CD4-positive, alpha-beta T cell treated with Interferon alpha-2 for 1 hour (primary cell): ENCODE measurements at places on chromosomes 13 and 19.

GRCh38 chr13:109479534-109479933 is 306.8 kb downstream of the IRS2 start:
- no peak for DNase-seq

GRCh38 chr13:99436686-99437416 is 64.4 kb upstream of the TM9SF2 start:
- peak; percentile 94 for DNase-seq

DNA sequence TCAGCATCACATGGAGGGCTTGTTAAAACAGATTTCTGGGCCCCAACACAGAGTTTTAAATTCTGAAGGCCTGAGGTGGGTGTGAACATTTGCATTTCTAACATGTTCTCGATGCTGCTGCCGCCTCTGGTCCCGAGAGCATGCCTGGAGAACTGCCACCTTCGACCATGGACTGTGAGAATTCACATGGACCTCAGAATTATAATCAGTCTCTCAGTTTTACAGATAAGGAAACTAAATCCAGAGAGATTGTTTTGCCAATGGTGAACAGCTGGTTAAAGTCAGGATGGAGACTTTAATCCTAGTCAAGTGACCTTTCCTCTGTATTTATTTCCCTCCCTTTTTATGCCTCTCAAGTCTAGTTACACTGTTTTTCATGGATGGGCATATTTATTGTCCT is 14.7 kb downstream of the ALOX5AP start:
- DNase-seq: no peak

GRCh38 chr13:91399189-91400062 is 1.0 kb downstream of the GPC5 start:
- peak; percentile 5 for DNase-seq

GRCh38 chr19:7386308-7386707 is 37.6 kb downstream of the ARHGEF18 start:
- DNase-seq: no peak

GRCh38 chr19:8826371-8826770 is 5.7 kb downstream of the ZNF558 start:
- DNase-seq: no peak

DNA sequence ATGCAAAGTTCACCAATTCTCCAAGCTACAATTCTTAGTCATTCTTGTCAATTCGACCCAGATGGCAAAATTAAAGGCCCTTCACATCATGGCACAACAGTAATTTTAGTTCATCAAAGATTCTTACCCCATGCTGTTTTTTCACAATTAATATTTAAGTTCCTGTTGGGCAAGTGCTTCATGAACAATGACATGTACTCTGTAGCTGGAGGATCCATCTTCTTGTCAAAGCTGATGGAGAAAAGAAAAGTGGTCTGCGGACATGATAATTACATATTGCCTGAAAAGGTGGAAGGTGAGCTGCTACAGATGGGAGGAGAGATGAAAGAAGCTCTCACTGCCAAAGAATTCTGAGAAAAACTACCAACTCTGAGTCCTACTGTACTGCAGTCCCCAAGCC is 1370.3 kb upstream of the SLC10A2 start:
- DNase-seq: no peak

GRCh38 chr13:109140479-109141349 is 511.3 kb downstream of the MYO16 start:
- no peak for DNase-seq

DNA sequence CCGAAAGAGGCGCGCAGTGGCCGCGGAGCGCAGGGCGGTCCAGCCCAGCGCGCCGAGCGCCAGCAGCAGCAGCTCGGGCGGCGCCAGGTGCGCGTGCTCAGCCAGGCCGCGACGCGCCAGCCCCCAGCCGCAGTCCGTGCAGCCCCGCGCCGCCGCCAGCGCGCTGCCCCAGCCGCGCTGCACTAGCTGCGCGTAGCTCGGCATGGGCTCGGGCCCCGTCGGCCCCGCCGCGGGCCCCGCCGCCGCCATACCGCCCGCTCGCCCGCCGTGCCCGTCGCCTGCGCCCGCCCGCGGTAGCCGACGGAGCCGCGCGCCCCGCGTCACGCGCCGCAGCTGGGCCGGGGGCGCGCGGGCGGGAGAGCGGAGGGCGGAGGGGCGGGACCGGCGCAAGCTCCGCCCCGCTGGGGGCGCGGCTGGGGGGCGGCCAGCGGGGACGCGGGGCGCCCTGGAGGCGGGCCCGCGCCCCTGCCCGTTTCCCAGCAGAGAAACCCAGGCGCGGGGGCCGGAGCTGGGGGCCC is at the start of gene CERS1:
Gene CERS1, minus strand, starts transcription at position 335 of the 518 bp plus-strand sequence. Its CDS starts 86 bp downstream, at position 249.
- no peak for DNase-seq

GRCh38 chr13:74036373-74036772 is 97.8 kb downstream of the KLF12 start:
- no peak for DNase-seq

DNA sequence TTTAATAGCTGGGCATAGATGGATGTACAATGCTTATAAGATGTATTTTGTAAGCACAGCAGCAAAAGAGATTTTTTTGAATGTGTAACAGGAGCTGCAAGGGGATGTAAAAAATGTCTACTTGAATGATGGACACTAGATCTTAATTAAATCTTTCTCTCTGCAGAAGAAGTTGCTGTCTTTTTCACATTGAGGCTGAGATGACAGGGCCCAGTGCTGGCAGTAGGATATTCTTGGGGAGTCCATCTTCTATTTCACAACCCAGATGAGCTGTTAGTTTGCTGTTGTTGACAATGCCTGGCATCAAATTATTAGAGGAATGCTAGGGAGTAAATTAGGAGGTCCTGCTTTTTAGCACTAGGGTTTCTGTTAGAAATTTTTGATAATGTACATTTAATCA is 698.7 kb downstream of the SLITRK5 start:
- no peak for DNase-seq

GRCh38 chr19:6297202-6297601 is 17.4 kb upstream of the MLLT1 start:
- DNase-seq: no peak

- peak; percentile 13 for DNase-seq
These were observed at the start of gene GAS6 for GRCh38 chr13:113863524-113864272. Gene GAS6 (minus strand): TSS chr13:113864076. CDS start chr13:113863920, 156 bp downstream.

DNA sequence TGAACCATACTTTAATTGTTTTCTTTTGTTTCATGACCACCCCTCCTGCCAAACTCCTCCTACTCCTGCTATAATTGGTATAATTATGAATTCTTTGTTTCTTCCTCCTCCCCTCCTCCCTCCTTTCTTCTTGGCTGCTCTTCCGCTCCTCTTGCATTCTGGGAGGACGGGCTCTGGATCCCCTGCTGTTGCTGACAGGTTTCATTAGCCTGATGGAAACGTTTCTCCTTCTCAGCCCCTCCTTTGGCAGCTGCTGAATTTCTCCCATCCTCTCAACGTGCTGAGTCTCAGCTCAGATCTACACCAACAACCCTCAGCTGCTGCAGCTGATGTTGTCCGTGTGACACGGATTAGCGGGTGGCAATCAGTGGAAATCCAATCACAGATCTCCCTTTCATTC is 97.1 kb upstream of the UBAC2 start:
- DNase-seq: no peak

- DNase-seq: no peak
These were observed 249.4 kb upstream of the PCDH20 start for GRCh38 chr13:61664801-61665705.

DNA sequence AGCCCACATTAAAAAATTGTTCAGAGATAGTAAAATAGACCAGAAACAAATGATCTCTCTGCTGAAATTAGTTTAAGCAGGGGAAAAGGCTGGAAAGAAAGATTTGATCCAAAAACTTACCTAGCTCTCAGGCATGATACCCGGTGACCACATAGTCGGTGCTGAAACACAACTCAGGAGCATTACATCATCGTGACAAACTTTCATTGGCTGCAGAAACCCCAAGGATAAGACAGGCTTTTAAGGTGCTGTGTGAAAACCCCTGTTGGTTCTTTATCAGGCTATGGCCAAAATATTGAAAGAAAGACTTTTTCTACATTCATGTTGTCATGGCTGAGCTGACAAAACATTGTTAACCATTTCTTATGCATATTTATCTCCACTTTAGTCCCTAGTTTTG is 171.7 kb upstream of the KLF12 start:
- DNase-seq: no peak

DNA sequence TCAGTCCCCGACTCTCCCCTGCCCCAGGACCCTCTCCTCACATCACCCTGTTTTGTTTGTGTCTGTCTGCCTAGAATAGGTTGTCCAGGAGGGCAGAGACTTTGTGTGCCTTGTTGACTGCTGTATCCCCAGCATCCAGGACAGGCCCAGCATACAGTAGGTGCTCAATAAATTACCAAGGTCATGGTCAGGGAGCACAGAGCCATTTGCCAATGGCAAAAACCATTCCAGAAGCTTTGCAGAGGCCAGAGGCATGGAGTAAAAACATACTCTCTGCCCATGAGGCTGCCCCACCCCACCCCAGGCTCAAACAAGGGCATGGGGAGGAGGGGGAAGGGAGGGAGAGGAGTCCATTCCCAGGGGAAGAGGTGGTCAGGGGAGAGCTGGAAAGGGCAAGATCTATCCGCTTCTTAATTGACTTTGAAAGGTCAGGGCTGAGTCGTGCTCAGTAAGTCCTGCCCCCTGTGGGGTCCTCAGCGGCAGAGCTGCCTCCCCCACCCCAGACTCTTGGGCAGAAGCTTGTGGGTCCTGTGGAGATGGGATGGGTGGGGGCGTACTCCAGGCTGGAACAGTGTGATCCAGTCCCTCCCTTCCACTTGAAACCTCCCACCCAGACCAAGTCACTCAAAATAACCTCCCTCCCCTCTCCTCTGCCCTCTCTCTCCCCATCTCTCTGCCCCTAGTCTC is 4.4 kb downstream of the GPR4 start:
- DNase-seq: no peak

DNA sequence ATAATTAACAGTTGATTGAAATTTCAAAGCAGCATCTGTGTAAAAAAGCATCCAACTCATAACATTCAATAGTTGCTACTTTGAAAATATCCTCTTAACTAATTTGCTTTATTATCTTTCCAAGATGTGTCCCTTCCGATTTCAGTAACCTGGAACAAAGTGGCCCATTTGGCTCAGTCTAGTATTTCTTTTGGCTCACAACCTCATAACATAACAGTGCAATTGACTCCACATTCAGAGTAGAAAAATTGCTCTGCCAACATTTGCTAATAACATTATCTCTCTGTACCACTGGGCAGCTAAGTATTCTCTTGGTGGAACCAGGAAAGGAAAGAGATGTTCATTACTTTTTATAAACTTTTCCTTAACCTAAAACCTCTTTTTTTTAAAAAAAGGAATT is 571.1 kb upstream of the ARGLU1 start:
- no peak for DNase-seq

DNA sequence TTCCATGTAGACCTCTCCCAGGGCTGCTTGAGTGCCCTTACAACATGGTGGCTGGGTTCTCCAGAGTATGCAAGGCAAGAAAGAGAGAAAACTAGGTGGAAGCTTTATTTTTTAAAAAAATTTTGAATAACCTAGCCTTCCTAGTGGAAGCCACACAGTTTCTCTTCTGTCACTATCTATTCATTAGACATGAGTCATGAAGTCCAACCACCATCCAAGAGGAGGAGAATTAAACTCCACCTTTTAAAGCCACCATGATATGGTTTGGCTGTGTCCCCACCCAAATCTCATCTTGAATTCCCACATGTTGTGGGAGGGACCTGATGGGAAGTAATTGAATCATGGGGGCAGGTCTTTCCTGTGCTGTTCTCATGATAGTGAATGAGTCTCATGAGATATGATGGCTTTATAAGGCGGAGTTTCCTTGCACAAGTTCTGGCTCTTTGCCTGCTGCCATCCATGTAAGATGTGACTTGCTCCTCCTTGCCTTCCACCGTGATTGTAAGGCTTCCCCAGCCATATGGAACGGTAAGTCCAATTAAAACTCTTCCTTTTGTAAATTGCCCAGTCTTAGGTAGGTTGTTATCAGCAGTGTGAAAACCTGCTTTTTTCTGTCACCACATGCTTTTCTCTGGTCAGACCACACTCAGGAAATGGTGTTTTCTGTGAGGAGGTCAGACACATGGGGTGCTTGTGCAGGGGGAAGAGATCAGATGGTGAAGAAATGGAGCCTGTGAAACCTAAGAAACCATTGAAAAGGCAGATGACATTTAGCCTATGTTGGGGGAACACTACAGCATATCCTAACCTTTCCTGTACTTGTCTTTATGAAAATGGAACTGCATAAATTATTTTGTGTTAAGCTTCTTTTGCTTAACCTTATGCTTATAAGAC is 57.7 kb downstream of the ANKRD10 start:
- peak; percentile 18 for DNase-seq

GRCh38 chr13:74256969-74257368 is 122.8 kb upstream of the KLF12 start:
- DNase-seq: no peak

- DNase-seq: no peak
These were observed 85.9 kb upstream of the VSTM2B start for GRCh38 chr19:29439688-29440550.

GRCh38 chr13:37369616-37370015 is 229.0 kb downstream of the POSTN start:
- DNase-seq: no peak

DNA sequence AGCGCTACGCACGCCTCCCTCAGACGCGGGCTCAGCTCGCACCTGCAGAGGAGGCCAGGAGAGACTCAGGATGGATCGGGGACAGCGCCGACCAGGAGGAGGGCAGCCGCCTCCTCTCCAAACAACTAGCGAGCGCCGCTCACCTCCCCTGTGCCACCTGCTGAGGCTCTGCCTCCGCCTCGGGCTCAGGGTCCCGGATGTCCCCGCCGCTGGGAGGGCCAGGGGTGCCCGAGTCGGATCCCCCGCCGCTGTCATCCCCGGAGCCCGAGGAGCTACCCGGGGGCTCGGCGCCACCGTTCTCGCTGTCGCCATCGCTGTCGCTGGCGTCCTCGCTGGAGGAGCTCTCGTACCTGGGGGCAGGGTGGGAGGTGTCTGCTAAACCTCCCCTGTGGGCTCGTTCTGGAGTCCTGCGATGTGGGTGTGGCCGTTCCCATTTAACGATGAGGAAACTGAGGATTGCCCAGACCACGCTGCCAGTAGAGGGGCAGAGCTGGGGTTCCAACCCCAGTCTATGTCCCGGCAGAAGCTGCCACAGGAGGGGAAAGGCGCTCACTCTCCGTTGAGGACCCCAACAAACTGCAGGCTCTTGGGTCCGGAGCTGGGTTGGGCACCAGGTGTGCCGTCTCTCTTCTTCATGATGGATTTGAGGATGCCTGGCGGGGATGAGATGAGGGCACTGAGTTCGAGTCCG is 9.2 kb downstream of the KANK3 start:
- no peak for DNase-seq

DNA sequence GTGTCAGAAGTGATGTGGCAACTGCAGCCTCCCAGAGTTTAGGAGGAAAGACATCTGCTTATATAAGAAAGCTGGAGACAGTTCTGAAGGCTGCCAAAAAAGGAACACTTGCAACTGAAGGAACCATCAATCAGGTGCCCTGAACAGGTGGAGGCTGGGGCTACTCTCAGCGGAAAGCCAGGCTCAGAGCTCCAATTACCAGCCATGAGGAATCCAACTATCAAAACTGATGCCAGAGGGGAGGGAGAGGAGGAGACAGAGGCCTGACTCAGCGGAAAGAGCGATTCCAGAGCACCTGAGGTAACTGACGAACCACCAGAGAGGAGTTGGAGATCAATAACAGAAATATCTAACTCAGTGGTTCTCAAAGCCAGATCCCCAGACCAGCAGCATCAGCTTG is 24.3 kb downstream of the LEUTX start:
- DNase-seq: no peak

GRCh38 chr13:36101157-36101556 is 30.0 kb downstream of the DCLK1 start:
- no peak for DNase-seq

GRCh38 chr13:40812102-40812501 is 22.7 kb downstream of the SLC25A15 start:
- no peak for DNase-seq

- no peak for DNase-seq
These were observed 559.0 kb downstream of the FGF9 start for GRCh38 chr13:22229916-22230315.
